ENCODE measurements at places on chromosomes 2 and 18.

DNA sequence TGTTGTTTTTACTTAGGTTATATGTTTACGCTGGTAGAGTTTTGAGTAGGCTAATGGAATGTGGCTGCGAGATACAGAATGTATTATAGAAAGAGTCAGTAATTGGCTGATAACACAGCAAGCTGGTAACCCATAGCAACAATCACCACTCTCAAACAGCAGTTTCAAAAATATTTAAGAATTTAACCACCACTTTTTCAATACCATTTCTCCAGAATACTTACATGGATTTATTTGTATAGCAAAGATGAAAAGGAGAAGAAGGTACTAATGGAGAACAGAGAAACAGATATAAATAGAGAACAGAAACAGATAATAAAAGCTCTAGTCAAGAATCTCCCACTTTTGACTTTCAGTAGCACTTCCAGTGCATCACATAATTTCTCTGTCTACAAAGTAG is 188.3 kb upstream of the SLC39A10 start:
- DNase-seq, result no peak

GRCh38 chr2:84299211-84299775 is 159.8 kb downstream of the SUCLG1 start:
- no peak for DNase-seq

DNA sequence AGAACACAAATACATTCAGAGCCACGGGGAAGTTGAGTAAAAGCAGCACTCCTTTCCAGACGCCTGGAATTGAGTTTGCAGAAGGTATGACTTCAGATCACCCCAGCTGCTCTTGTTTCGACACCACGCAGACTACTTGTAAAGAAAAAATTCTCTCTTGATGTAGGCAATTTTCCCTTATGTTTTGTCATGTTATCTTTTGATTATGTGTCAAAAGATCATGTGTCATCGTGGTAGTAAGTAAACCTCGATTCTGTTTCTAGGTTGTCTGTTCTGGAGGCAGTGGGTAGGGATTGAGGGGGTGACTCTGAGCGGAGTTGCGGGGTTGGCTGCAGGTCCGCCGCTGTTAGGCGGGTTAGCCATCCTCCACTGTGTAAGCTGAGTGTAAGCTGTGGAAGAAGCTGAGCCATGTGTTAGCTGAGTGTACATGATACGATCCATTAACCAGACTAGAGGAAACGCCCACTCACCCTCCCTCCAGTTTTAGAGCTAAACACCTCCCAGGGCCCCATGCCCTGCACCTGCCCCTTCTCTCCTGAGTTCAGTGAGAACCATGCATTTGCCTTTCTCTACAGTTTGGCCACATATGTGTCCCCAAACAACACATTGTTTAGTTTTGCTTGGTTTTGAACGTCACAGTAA is 181.8 kb downstream of the SNTG2 start:
- DNase-seq, result no peak

- no peak for DNase-seq
Measured at GRCh38 chr2:88139203-88139702, 11.4 kb upstream of the FABP1 start.

DNA sequence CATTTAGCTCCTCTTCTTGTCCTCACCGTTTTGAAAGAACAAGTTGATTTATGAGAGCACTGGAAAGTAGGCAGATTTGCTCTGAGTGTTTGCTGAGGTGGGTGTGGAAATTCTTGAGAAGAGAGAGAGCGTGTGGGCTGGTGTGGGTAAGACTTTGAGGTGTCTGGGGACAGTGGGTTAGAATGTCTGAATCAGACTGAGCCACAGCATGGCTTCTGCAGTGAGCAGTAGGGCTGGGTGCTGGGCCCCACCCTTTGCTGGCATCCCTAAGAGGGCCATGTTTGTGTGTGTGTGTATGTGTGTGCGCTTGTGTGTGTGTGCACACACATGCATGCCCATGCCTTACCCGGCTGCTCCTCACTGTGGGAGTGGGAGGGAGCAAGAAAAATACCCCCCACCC is 63.7 kb downstream of the COPS8 start:
- DNase-seq, result no peak

- DNase-seq, result no peak
Measured at GRCh38 chr2:161159456-161160225, 587 bp upstream of the TANK start.

DNA sequence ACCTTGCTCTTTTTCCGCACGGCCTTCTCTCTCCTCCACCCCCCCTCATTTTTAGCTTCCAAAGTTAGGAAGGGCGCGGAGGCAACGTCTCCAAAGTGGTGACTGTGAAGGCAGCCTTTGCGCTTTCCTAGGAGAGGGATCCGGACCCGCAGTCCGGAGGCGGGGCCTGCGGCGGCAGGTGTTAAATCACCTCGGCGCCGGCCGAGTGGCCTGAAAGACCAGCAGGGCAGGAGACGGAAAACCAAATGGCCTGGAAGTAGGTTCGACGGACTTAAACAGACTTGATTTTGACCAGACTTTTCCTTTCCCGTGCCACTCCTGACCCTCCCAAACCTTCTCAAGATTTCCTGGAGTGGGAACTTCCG is 615 bp downstream of the GORASP2 start:
- peak; percentile 47 for DNase-seq

GRCh38 chr2:141611-142010 is 95.3 kb upstream of the FAM110C start:
- no peak for DNase-seq

- no peak for DNase-seq
Measured at GRCh38 chr18:70622622-70623419, 334.0 kb downstream of the SOCS6 start.

DNA sequence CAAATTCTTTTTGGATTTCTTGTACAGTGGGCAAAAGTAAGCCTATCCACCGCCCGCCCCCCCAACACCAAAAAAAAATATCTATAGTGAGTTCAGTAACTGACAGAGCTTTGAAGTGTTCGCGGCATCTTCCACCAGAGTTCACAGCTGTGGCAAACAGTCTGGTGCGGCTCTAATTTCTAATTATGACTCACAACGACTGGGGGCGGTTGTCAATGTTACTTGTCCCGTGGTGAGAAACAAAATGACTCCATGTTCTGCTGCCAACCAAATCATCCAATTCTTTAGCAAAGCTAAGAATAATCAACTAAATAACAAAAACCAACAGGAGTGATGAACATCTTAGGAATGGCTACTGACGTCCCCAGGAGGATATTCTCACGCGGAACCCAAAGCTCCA is 392.5 kb upstream of the SALL3 start:
- no peak for DNase-seq

Data from CD4-positive, alpha-beta T cell treated with Interleukin-21 for 1 hour (primary cell).